Left lung (tissue), 14 donors: ENCODE measurements at places on chromosomes 7 and 10. TPM values are rescaled to one million over a fixed set of nuclear protein-coding genes. Genes with fewer than 3 reads are reported as not detected.

DNA sequence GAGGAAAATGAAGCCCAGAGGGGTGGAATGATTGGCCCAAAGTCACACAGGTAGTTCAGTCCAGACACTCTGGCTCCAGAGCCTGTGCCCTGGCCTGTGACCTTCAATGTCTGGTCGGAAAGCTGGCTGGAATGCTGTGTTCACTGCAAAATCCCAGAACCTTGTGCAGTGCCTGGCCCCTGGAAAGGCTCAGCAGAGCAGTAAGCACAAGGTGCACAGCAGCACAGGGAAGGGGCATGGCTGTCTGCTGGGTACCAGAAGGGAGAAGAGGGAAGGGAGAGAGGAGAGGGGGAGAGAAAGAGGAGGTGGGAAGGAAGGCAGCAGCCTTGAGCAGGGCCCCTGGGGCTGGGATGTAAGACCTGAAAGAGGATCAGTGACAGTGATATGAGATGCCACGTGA, 28.4 kb upstream of the C10orf71 start:
- DNase-seq, result no peak

The AGR2 gene
- polyA plus RNA-seq, result 107 TPM

- no peak for DNase-seq
These were observed 502.3 kb downstream of the TCERG1L start for GRCh38 chr10:130809181-130809580.

The MYL10 gene
- 0.23 TPM for polyA plus RNA-seq

- no peak for DNase-seq
These were observed 864 bp downstream of the PSTK start for GRCh38 chr10:122981066-122981464.

The LBX1 gene
- polyA plus RNA-seq, result 0.18 TPM

The MINDY4 gene
- 15.8 TPM for polyA plus RNA-seq

- DNase-seq, result no peak
These were observed 538.7 kb downstream of the DNAJB6 start for GRCh38 chr7:157875230-157876179.

GRCh38 chr7:74290553-74290950, 1.3 kb downstream of the CLIP2 start:
- DNase-seq, result no peak

DNA sequence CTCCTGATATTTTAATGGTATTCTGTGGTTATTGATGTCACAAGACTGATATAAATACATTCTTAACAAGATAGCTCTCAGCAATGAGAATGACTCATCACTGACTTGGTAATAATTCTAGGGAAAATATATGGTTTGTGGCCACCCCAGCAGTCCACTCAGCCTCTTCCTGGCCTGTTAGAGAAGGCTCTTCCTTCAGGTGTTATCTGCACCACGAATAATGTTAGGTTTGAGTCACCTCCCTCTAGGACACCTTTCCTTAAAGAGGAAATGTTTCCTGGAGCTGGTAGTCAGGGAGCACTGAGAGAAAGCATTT, 163.3 kb downstream of the SVIL start:
- no peak for DNase-seq

DNA sequence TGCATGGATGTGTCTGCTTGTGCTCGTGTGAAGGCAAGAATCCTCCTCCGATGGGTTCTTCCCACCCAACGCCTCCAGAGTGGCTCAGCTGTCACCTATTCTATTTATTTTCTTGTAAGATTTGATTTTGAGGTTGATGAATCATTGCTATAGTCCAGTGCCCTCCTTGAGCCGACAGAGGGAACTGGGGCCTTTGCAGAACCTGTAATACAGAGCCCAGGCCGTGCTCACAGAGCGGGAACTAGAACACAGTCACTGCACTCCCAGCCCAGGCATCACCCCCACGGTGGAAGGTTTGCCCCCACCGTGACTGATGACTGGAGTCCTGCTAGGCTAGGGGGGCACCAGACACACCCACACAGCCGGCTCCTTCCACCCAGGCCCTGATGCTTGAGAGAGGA, 2.0 kb downstream of the RARRES2 start:
- DNase-seq, result no peak

GRCh38 chr7:114334989-114335388, 79.6 kb upstream of the FOXP2 start:
- DNase-seq, result no peak

DNA sequence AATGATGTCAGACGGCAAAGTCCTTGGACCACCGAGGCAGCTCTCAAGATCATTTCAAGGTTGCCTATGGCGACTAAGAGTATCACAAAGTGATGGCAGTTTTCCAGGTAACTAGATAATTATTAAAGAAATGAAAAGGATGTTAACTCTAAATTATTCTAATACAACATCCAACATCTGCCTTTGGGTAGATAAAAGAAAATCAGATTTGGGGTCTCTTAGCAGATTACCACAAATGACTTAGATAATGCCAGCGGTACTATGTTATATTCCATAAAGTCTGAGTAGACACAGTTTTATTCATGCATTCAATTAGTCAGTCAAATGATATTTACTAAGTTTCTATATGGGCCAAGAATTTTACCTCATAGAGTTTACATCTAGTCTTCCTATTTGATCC, 441.3 kb downstream of the NEBL start:
- no peak for DNase-seq

DNA sequence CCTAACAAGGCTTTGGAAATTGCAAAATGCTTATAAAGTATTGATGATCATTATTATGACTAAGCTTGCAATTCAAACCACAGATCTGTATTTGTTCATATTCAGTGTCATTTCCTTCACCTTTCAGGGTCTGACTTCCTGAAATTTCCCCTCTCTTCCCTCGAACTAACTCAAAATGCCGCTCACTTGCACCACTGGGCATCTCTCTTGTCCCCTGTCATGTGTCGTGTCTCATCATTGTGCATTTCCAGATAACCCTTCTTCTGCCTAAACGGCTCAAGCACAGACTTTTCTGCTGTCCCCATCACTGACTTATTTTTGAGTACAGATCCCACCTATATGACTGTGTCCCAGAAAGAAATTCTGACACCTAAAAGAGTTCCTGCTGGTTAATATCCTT, 41.0 kb upstream of the CELF2 start:
- DNase-seq, result no peak

The SPDYE16 gene
- polyA plus RNA-seq, result 4.9 TPM

The TFPI2 gene
- 15.9 TPM for polyA plus RNA-seq

DNA sequence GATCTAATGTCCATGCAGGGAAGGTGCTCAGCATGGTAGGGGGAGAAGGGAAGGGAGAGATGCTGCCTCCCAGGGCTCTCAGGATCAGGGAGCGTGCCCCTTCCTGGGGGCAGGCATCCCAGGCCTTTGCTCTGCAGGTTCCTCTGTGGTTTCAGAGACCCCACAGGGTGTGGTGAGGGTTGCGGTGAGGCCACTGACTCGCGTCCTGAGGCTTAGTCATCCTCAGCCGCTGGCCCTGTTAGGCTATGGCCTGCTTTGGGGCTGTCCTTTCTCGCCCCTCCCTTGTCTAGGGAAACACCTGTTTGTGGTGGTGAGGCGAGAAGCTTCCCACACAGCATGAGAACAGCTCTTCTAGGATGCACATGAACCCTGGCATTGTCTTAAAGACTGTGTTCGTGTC, 558.3 kb upstream of the FOXK1 start:
- DNase-seq, result no peak

The DRGX gene
- polyA plus RNA-seq, result not detected

- no peak for DNase-seq
These were observed 63.1 kb downstream of the PWWP2B start for GRCh38 chr10:132460071-132460470.

DNA sequence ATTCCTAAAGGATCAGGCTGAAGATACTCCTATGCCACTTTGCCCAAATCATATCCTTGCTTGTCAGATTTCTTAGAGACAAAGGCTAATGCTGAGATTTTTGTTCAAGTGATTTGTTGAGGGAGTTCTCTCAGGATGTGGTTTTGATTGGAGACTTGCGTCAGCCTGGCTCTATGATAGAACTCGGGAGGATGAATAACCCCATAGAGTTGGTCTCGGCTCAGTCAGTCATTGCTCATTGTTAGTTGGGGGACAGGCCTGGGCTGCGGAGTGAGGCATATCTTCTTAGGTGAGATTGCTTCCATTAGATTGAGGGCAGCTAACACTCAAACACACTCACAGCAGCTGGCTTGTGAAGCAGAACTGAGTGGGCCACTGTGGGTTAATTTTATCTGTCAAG, 203.4 kb downstream of the KIF20B start:
- DNase-seq, result no peak

DNA sequence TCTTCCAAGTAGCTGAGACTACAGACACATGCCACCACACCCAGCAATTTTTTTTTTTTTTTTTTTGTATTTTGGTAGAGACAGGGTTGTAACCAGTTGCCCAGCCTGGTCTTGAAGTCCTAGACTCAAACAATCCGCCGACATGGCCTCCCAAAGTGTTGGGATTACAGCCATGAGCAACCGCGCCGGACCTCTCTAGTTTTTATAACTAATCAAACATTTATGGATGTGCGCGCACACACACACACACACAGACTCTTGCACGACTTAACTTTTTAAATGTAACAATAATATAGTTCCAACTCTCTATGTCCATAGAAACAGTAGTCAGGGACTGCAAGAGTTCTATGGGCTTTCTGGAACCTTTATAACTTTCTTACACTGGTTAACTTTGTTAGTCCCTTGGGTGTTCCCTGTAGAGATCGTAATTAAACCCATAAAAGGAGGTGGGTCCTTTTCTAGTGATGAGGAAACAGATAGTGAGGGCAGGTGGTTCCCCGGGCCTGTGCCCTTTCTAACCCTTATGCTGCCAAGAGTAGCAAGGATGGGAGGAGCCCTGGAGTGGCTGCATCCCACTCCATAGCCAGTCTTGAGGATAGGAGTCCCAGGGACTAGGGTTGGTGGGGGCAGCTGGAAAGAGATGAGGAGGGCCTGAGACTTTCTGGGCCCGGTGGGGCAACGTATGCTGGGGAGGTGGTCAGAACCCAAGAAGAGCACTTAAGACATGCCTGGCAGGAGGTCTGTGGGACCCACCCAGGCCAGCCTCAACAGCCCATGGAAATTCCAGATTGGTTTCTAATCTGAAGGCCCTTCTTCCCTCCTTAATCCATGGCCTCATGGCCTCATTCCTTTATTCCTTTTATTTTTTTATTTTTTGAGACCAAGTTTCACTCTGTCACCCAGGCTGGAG, 8.6 kb downstream of the MARVELD1 start:
- no peak for DNase-seq

- no peak for DNase-seq
These were observed 22.6 kb downstream of the RNF216 start for GRCh38 chr7:5758753-5759335.

DNA sequence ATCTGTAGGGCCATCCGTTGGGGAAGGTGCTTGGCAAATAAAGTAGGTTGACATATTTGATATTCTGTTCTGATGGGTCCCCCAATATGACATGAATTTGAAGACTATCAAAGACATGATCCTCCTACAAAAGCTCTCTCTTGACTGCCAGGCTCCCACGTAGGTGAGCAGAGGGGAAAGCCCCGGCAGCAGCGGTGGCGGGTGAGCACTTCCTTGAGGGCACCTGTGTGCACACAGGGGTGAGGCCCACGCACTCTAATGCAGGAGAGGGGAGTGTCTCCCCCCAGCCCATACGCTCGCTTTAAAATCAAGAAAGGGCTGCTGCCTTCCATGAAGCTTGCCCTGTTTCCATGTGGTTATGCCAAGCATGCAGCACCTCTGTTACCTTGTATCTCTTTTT, 100.4 kb downstream of the TAX1BP1 start:
- DNase-seq, result no peak
